ENCODE measurements at places on chromosomes 6 and 20. TPM values are rescaled to one million over a fixed set of nuclear protein-coding genes. Genes with fewer than 3 reads are reported as not detected.

DNA sequence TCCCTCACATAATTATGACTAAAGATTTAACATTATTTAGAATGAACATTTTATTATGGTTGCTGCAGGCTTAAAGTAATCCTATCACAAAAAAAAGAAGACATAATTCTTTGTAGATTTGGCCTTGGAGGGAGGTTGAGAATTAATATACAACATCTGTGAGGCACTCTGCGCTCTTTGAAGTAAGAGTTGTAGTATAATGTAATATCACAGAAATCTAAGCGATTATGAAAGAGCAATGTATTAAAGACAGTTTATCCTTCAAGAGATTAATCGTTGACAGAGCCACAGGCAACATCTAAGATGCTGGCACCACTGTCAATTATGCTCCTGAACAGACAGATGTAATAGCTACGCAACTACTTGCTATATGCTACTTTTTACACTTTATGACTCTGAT lies 946.8 kb downstream of the GRIK2 start:
- no peak for DNase-seq

GRCh38 chr6:40455686-40456389 lies 131.3 kb downstream of the LRFN2 start:
- DNase-seq: no peak

Gene CRIP3
- total RNA-seq: 0.78 TPM

Gene DEFB132
- not detected for total RNA-seq

GRCh38 chr6:30570740-30571074 lies 535 bp upstream of the ABCF1 start:
- no peak for DNase-seq

DNA sequence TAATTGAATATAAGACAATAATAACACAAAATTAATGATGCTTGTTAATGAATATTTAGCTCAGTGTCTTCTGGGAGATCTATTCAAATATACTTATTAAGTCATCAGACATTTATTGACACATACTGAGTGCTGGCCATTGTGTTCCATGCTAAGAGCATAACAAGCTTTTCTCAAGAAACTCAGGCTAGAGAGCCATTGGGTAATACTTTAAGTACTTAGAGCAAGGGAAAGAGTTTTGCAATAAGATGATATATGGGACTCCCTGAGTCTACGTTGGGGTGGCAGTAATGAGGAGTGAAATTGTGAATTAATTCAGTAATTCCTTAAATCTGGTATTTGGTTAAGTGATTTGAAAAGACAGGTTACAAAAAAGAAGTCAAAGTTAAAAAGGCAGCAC lies 11.1 kb downstream of the TMEM200A start:
- DNase-seq: no peak

Gene LTA
- not detected for total RNA-seq

Gene ZC2HC1B
- total RNA-seq: 0.36 TPM

DNA sequence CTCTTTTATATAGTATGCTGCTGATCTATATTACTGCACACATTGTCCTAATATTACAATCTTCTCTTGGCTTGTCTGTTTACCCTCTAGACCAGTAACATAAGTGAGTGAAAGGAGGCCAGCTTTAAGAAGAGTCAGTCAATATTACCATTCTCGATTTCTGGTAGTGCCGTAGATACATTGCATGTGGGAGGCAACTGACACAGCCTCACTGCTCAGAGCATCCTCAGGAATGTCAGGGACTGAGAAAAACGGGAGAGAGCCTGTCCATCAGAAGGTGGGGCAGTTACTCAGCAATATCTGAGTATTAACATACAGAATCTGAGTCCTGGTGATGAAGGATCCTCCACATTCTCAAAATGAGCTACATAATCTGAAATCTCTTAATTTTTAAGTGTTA lies 259.9 kb downstream of the GJA1 start:
- DNase-seq: no peak

GRCh38 chr20:62959101-62959971 lies 6.8 kb downstream of the SLC17A9 start:
- DNase-seq: no peak

Gene CTAGE9
- total RNA-seq: not detected

Gene COL12A1
- total RNA-seq: 14.6 TPM

GRCh38 chr6:108797951-108798669 lies 50.1 kb upstream of the ARMC2 start:
- DNase-seq: no peak

Gene ABHD12
- 40.4 TPM for total RNA-seq

Gene PRRC2A
- 85.9 TPM for total RNA-seq

- DNase-seq: no peak
Measured at GRCh38 chr6:53582963-53583362, 38.1 kb upstream of the GCLC start.

GRCh38 chr6:110520209-110520965 lies 44.0 kb upstream of the SLC22A16 start:
- DNase-seq: no peak

DNA sequence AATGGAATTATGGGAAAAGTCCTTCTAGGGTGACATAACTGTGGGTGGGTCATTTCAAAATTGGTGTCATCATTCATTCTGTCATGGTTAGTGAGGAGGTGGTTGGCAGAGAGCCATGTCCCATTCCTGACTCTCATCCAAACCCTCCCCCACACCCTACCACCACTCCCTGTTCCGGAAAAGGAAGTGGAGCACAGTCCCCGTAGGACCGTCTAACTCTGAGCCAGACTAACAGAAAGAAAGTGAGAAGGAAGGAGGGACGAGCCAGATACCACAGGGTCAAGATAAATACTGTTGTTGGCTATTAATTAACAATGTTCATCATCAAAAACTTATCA lies 4.8 kb downstream of the TRIM10 start:
- DNase-seq: peak; percentile 45

Gene C2
- 7.0 TPM for total RNA-seq

- DNase-seq: no peak
Measured at GRCh38 chr6:5504078-5504477, 242.8 kb downstream of the FARS2 start.

GRCh38 chr20:25461786-25462545 lies 54.5 kb downstream of the GINS1 start:
- no peak for DNase-seq

DNA sequence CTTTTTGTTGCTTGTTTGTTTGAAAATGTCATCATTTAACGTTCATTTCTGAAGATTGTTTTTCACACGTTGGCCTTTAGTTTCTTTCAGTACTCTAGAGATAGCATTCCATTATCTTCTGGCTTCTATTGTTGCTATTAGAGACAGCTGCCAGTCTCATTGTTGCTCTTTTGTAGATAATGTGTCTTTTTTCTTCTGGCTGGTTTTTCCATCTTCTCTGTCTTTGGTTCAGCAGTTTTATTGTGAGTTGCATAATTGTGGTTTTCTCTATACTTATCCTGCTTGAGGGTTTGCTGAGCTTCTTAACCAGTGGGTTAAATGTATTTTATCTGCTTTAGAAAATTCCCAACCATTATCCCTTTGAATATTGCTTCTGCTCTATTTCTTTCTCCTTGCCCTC lies 23.2 kb upstream of the AIG1 start:
- DNase-seq: peak; percentile 21

Measured in myocyte (in vitro differentiated cells).